ENCODE measurements at places on chromosomes 1 and 21.

GRCh38 chr1:156767879-156768604, 707 bp downstream of the PRCC start:
- no peak for DNase-seq

DNA sequence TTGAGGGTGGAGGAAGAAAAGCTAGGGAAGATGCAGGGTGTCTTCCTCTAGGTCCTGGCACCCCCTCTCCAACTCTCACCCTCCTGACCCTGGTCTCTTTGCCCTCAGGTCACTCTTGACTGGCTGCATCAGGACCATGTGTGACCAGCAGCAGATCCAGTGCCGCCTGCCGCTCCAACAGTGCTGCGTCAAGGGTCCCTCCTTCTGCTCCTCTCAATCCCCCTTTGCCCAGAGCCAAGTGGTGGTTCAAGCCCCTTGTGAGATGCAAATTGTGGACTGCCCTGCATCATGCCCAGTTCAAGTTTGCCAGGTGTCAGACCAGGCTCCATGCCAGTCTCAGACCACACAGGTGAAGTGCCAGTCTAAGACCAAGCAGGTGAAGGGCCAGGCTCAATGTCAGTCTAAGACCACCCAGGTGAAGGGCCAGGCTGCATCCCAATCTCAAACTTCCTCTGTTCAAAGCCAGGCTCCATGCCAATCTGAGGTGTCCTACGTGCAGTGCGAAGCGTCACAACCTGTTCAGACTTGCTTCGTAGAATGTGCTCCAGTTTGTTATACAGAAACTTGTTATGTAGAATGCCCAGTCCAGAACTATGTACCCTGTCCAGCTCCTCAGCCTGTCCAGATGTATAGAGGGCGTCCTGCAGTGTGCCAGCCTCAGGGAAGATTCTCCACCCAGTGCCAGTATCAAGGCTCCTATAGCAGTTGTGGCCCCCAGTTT, 1.8 kb downstream of the KPRP start:
- DNase-seq = no peak

- DNase-seq = no peak
Observed at GRCh38 chr1:234476172-234476571, 2.8 kb downstream of the TARBP1 start.

DNA sequence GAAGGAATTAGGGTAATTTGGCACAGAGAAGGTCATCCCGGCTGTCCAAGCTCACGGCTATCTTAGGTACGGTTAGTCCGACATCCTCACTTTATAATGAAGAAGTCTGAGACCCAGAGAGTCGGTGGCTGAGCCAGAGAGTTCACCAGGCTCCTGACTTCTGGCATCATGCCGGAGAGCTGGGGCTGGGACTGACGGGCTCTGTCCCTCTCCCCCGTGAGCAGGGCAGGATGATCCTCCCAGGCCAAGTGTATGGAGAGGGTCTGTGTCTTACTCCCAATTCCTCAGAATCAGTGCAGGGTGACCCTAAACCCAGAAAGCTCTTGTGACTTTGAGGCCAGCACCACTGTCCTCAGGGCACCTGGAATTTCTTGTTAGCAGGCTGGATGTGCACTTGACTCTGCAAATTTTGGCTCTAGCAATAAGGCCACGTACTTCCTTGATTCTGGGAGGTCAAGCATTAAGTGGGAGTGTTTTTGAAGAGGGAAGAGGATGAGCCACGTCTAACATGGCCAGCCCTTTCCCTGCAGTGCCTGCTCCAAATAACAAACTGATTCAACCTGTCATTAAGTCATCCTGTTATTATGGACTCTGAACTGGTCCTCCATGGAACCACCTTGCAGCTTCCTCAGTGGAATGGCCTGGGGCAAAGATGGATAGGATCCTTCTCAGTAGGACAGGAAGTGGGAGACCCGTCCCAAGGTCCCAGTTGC, 20.8 kb upstream of the BTG2 start:
- DNase-seq = no peak

DNA sequence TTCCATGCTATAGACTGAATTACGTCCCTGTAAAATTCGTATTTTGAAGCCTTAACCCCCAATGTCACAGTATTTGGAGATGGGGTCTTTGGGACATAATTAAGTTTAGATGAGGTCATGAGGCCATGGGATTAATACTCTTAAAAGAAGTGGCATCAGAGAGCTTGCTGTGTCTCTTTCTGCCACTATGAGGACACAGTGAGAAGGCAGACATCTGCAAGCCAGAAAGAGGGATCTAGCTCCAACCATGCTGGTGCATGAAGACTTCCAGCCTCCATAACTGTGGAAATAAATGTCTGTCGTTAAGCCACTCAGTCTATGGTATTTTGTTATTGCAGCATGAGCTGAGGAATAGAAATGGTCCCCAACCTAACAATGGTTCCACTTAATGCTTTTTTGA, 99.0 kb downstream of the LTN1 start:
- no peak for DNase-seq

DNA sequence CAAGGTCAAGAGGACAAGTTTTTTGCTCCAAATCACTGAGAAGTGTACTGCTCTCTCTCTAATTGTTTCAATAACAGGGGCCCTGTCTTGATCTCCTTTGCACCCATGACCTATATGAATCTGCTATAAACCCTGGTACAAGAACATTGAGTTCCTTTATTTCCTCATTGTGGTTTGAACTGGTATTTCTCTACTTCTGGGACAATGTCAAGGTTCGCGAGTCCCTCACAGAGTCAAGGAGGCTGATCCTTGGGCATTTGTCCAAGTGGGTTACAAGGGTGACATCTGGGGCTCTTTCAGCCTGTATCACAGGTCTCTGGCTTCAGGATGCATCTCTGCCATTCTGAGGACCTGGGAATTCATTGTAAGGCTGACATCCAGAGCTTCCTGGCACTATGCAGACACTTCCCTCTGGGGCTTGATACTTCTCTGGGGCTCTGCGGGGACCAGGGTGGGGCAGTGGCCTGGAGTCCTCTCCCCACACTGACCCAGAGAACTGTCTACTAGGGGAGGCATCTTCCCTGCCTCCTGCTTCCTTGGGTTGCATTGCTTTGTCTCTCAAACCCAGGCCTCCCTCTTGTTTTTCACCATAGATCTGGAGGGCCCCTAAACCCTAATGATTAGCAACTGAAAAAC, 22.5 kb upstream of the ZNF648 start:
- DNase-seq = no peak

DNA sequence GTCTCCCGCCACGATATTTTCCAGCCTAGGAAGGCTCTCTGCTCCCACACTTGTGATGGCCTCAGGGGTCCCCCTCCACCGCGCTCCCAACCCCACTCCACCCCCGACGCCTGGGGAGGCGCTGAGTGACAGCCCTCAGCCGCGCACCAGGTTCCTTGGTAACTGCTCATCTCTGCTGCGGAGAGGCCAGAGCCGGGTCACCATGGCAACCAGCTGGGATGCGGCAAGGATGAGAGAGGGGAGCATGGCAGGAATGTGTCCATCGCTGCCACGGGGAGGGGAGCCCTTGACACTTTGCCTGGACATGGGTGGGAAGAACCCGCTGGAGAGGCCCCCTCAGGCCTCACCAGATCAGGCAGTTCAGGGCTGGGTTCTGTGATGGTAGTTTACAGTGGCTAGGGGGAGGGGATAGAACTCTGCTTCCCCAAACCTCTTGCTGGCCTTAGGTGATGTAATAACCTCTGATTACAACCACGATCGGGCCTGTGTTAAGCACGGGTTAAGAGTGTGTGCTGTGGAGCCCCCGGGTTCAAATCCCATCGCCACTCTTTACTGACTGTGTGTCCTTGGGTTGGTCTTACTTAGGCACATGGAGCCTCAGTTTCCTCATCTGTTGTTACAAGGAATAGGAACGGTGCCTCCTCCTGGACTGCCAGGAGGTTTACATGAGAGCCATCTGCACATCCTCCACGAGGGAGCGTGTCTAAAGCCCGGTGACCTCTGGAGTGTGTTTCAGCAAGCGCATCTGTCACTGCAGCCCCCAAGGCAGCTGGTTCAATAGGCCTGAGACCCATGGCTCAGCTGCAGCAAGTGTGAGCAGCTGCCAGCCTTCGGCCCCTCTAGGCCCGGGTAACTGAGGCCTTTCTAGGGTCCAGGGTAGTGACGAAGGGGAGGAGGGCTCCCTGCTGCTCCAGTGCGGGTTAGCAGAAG, 6.3 kb downstream of the KIF17 start:
- no peak for DNase-seq

DNA sequence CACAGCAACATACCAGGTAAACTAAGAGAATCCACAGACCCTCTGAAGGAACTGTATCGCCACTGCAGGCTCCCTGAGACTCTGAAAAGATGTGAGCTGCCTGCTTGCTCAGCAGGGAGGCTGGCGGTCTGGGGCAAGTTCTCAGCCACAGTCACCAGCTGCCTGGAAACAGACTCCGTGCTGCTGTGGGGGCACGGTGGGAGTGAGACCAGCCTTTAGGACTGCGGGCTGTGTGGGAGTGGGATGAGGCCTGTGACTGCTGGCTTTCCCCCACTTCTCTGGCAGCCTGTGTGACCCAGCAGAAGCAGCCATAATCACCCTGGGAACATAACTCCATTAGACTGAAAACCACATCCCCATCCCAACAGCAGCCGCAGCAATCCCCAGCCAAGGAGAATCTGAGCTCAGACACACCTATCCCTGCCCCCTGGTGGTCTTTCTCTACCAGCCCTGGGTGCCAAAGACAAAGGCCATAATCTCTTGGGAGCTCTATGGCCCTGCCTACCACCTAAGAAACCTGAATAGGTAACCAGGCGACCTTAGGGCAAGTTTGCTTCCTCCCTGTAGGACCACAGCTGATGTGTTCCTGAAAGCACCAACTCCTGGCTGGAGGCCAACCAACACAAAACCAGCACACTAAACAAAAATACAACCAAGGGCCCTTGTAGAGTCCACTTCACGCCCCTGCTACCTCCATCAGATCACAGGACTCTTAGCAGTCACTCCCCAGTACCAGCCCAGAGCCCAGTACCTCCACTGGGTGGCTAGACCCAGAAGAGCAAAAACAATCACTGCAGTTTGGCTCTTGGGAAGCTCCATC, 151.5 kb downstream of the SMYD3 start:
- no peak for DNase-seq

DNA sequence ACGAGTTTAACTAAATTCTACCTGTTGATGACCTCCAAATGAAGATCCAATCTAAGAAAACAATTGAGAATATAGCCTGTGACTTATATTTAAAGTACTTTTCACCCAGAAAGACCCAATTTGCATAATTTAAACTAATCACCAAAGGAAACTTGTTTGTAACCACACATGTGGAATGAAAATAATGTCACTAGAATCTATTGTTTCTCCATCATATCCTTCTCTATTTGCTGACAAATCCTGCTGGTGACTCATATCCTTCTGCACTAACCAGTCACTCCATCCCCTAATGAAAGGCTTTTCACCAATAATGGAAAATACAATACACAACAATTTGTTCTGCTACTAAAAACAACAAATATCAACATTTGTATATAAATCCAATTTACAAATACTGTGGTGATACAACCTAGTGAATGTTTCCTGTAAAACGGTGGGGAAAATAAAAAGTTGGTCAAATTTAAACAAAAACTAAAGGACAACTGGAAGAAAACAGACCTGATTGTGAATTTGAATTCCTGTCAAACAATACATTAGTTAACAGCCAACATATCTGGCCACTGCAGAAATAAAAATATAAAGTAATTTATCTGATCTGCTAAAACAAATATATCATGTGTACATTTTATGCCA, 6.5 kb downstream of the PTP4A2 start:
- no peak for DNase-seq

DNA sequence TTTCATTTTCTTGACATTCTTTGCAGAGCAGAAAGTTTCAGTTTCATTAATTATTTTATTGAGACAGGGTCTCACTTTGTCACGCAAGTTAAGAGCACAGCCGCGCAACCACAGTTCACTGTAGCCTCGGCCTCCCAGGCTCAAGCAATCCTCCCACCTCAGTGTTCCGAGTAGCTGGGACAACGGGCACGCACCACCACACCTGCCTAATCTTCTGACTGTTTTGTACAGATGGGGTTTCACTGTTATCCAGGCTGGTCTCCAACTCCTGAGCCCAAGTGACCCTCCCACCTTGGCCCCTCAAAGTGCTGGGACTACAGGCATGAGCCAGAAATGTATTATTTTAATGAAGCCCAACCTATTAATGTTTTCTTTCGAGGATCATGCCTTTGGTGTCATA, 3.0 kb upstream of the SPATC1L start:
- no peak for DNase-seq

- no peak for DNase-seq
Observed at GRCh38 chr1:65097076-65097475, 50.9 kb upstream of the AK4 start.

GRCh38 chr1:59455206-59455605, 158.3 kb downstream of the FGGY start:
- no peak for DNase-seq

DNA sequence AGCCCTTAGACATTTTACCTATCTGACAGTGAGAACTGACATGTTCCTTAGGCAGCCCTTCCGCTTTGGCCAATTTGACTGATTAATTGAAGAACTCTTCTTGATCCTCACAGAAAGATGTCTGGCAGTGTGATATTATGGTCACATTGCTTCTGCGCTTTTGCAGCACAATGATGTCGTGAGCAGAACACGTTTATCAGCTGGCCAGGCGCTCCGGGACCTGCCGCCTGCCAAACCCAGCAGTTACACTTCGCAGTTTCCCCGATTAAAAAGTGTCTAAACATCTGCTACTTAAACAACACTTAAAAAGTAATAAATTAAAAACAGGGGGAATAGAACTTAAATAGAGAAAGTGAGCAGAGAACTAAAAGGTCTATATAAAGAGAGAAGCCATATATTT, 103.5 kb upstream of the ETS2 start:
- DNase-seq = peak; percentile 71

DNA sequence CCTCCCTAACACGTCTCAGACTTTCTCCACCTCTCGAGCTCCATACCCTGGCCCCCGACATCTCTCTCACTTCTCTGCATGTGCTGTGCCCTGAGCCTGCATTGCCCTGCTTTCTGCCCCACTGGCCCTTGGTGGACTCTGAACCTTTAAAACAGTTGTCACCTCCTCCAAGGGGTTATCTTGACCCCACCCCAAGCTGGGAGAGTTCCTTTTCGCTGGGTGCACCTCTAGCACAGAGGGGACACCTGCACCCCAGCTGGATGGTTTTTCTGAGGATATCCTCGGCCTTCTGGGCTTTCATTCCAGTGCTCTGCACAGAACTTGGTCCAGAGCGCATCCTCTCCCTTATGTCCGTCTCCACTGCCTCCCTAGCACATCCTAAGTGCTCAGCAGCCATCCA, 4.2 kb upstream of the CDCP2 start:
- no peak for DNase-seq

GRCh38 chr1:200967693-200968468, 55.6 kb downstream of the KIF21B start:
- DNase-seq = no peak

GRCh38 chr1:28509705-28510272, 3.9 kb downstream of the RCC1 start:
- DNase-seq = no peak

All from right cardiac atrium (tissue), 5 donors.